ENCODE measurements at places on chromosomes 5 and 9. TPM values are rescaled to one million over a fixed set of nuclear protein-coding genes. Genes with fewer than 3 reads are reported as not detected.
A peak's percentile ranks its signal among the peaks of the same experiment; 100 is the strongest.

Gene GABRB2
- 2.3 TPM for total RNA-seq

Gene GPRIN1
- total RNA-seq, result not detected

DNA sequence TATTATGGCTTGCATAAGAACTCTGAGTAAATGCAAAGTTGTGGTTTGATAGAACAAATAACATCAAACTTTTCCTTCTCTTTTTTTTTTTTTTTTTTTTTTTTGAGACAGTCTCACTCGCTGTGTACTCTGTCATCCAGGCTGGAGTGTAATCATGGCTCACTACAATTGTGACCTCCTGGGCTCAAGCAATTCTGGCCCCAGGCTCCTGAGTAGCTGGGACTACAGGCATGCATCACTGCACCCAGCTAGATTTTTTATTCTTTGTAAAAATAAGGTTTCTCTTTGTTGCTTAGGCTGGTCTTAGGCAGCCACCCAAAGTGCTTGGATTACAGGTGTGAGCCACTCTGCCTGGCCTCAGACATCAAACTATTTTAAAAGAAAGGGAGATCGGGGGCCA is 19.0 kb upstream of the PTGER4 start:
- DNase-seq, result no peak

DNA sequence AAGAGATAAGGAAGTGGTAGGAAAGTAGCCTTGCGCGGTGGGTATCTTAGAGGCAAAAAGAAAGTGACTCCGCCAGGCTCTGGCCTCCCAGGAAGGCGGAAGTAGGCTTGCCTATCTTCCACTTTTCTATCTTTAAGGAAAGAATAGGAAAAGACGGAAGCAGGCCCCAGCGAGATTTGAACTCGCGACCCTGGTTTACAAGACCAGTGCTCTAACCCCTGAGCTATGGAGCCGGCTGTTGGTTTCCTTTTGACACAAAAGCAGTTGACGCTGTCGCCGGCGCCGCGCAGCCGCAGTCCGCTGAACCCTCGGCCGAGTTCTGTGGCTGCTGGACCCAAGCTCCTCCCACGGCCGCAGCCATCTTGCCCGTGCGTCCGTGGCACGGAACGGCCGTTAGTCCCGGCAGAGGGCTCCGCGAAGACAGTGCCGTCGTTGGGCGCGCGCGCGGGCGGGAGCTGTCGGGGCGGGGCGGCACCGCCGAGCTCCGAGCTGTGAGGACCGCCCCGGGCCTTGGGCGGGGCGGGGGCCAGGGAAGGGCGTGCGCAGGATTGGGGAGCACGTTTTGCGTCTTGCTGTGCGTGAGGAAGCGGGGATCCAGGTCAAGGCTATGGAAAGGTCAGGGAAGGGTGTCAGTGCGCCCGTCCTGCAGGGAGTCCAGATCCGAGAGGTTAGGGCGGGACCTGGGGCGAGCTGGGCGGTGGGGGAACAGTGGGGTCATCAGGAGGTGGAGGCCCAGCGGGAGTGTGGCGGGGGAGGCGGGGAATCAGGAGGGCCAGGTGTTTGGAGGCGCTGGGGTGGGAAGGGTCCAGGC is 13.3 kb downstream of the TRIM7 start:
- DNase-seq, result peak; percentile 93

DNA sequence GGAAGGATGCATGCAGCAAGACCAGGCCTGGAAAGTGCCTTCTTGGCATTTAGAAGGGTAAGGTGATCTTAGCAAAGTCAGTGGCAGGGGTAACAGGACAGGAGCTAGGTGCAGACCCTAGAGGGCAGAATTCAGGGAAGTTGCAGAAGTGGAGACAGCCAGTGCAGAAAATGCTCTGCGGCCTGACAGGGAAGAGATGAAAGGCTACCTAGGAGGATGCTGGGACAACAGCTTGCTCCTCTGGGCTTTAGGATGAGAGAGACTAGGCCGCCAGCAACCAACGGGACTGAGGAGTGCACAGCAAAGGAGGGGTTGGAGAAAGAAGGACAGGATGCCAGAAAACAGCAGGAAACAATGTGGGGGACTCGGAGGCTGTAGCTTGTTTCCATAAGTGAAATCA is 219.9 kb downstream of the FSTL4 start:
- no peak for DNase-seq

DNA sequence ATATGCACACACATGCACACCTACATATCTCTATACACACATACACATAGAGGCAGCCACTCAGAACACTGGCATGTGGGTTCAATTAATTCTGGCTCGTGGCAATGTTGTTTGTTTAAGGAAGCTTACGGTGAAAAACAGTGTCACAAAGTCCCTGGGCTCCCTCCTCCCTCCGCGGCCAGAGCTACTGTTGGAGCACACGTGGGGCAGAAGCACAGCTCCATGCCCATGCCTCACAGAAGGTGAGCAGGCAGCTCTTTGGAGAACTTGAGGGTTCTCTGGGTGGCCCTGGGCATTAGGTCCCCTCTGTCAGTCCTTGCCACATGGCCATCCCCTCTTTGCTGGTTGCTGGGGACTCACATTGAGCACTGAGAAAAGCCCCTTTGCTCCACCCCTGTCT is 107.5 kb downstream of the GADD45G start:
- no peak for DNase-seq

DNA sequence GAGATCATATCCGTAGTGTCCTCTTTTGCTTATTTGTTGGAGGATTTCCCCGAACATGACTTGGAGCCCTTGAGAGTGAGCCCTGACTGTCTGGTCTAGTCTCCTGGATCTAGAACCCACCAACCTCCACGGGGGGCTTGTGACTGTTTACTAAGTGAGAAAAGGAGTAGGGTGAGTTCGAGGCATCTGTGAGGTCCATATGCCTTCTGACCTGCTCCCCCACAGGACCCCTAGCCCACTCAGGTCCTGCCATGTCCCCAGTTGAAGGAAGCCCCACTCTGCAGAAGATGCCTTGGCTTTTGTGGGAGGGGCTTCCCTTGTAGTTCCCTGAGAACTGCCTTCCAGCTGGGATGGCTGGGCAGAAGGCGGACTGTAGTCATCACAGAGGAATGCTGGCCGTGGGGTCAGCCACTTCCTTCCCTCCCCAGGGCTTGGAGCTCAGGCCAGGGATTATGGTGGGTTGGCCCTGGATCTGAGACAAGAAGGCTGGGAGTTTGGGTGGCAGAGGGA is 7.0 kb upstream of the IRF1 start:
- DNase-seq, result peak; percentile 35

DNA sequence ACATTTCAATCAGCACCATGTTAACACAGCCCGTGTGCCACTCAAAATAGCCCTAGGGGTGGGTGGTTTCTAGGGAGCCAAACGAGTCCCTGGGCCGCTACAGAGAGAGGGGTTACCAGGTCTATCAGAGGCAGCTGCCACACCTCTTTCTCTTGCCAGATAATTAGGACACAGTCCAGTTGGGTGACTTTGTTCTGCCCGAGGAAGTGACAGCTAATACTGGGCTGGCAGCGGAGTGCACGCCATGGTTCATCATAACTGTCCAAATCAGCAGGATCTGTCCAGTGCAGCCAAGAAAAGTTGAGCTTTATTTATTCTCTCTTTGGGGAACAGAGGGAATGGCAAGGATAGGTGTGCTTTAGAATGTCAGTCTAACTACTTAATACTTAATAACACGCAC is 583.8 kb downstream of the BRINP1 start:
- DNase-seq, result no peak

DNA sequence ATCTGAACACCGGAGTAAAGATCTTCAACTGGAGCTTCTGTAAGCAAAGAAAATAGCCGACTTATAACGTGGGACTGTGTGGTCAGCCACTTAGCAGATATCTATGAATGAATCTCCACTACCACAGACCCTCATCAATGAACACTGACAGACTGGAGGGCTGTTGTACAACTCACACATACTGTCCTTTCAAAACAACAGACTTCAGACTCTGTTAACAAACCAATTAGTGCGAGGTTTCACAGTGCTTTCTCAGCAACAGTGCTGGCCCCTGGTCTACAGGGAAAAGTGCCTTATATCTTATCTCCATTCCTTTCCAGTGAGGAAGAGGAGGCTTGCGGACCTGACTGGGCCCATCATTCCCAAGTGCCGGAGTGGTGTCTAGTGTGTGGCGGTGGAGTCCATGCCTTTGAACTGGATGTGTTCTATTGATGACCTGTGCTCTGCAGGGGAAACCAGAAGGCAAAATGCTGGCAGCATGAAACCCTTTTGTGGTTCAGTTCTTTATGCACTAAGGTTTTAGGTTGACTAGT is 33.8 kb downstream of the TSTD2 start:
- DNase-seq, result no peak

DNA sequence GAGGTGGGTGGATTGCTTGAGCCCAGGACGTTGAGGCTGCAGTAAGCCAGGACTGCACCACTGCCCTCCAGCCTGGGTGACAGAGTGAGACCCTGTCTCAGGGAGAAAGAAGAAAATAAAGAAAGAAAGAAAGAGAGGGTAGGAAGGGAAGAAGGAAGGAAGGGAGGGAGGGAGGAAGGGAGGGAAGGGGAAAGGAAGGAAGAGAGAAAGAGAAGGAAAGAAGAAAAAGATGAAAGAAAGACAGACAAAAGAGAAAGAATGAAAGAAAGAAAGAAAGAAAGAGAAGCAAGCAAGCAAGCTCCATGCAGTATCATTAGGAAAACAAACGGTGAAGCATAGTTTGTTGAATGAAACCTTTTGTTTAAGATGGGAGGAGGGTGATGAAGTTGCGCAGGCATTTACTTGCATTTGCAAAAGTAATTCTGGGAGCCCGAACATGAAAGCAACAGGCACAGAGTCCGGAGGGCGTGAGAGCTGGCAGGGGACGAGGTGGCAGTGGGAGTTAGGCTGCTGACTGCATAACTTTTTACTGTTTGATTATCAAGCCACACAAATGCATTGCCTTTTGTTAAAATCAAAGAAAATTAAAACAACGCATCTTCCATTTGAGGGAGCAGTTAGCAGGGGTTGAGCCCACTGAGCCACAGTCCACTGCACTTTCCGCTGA is 26.0 kb upstream of the CEP72 start:
- DNase-seq, result no peak

- DNase-seq, result no peak
These were observed 15.8 kb upstream of the RNU6ATAC start for GRCh38 chr9:134179918-134180785.
